Activated T-helper 1 cell treated with anti-CD3 and anti-CD28 coated beads, Interleukin-12 subunit alpha, Interleukin-12 subunit beta, Interleukin-2, Interleukin-4 antibody, amounts not matched to agents 30 ng/mL and 10 ng/mL and 1 ng/mL, durations not matched to agents 14 hours and 24 hours and 36 hours (primary cell): ENCODE measurements at places on chromosomes 2 and 18. TPM values are rescaled to one million over a fixed set of nuclear protein-coding genes. Genes with fewer than 3 reads are reported as not detected.

Gene ERMN
- 2.1 and 2.4 TPM in 2 replicates for total RNA-seq

Gene MAP4K4
- 54.3 and 54.5 TPM in 2 replicates for total RNA-seq

Gene SULT1C4
- not detected in 2 replicates for total RNA-seq

Gene CCDC148
- total RNA-seq: 0.36 TPM in 1 of 2 replicates, not detected in the other
